ENCODE measurements at places on chromosomes 16 and 17.

- DNase-seq, result no peak
Observed at GRCh38 chr17:17060001-17060922, 18.0 kb downstream of the MPRIP start.

DNA sequence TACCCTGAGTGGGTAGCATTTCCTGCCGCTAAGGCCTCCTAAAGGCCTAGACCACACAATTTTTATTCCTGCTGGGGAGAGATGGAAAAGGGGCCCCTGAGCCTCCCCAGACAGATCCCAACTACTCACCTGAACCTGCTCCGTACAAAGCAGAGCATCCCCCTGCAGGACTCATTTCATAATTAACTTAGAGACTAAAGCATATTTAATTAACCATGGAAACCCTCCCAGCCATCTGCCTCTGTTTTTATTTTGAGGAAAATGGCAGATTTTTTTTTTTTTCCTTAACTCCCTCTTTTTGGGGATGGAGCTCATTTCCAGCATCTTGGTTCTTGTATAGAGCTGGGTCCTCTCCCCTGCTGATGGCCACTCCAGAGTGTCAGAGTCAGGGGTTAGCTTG is 96.5 kb upstream of the CRHR1 start:
- no peak for DNase-seq

- no peak for DNase-seq
Observed at GRCh38 chr16:86756882-86757703, 178.7 kb downstream of the FOXL1 start.

- peak; percentile 76 for DNase-seq
Observed at GRCh38 chr17:16873174-16874035, 98.5 kb downstream of the TNFRSF13B start.

DNA sequence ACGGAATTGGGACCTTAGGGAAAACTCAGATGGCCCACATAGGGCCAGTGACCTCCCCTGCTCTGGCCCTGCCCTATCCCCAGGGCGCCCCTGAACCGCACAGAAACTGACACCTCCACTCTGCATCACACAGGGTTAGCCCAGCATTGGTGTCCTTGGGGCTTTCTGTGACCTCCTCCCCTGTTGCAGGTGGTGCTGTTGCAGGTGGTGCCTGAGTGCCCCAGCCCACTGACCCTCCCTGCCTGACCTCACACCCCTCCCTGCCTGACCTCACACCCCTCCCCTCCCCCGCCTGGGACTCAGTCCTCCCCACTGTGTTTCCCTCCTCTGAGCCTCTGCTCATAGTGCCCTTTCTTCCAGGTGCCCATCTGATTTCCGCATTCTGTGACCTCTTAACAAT is 21.4 kb downstream of the TNFRSF13B start:
- no peak for DNase-seq

- no peak for DNase-seq
Observed at GRCh38 chr17:82376042-82376730, 4.6 kb downstream of the UTS2R start.

DNA sequence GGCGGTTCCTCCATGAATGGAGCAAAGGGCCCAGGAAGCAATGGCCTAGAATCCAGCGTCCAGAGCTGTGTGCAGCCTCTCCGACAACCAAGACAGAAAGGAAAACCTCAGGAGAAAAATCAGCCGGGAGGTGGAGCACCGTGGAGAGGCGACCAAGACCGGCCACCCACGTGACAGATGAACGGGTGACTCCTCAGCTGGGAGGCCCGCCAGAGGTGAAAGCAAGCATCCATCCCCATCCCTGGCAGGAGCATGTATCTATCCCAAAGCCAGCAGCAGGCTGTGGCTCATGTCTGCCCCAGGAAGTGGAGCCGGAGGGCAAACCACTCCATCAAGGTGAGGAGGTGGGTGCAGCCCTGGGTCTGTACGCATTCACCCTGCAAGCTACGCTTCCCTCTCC is 52.1 kb downstream of the FOXL1 start:
- DNase-seq, result no peak

DNA sequence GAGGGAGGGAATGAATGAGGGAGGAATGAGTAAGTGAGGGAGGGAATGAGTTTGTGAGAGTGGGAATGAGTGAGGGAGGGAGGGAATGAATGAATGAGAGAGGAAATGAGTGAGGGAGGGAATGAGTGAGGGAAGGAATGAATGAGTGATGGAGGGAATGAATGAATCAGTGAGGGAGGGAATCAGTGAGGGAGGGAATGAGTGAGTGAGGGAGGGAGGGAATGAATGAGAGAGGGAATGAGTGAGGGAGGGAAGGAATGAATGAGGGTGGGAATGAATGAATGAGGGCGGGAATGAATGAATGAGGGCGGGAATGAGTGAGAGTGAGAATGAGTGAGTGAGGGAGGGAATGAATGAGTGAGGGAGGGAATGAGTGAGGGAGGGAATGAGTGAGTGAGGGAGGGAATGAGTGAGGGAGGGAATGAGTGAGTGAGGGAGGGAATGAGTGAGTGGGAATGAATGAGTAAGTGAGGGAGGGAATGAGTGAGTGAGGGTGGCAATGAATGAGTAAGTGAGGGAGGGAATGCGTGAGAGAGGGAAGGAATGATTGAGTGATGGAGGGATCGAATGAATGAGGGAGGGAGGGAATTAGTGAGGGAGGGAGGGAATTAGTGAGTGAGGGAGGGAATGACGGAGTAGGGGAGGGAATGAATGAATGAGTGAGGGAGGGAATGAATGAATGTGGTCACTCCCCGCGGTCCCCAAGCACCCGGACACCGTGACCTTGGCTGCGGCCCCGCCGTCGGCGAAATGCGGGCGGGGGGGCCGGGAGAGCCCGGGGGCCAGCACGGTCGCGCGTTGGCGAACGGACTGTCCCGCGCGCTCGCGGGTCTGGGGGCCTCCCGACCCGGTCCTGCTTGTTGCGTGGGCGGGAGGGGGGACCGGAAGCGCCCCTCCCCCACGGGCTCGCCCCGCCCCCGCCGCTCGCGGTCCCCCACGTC is 1.1 kb upstream of the UBE2I start:
- DNase-seq, result no peak

GRCh38 chr17:63523253-63523855 is at the start of gene KCNH6:
Gene KCNH6, plus strand, starts transcription at chr17:63523358. Its CDS starts 56 bp downstream, at chr17:63523414.
- DNase-seq, result no peak

DNA sequence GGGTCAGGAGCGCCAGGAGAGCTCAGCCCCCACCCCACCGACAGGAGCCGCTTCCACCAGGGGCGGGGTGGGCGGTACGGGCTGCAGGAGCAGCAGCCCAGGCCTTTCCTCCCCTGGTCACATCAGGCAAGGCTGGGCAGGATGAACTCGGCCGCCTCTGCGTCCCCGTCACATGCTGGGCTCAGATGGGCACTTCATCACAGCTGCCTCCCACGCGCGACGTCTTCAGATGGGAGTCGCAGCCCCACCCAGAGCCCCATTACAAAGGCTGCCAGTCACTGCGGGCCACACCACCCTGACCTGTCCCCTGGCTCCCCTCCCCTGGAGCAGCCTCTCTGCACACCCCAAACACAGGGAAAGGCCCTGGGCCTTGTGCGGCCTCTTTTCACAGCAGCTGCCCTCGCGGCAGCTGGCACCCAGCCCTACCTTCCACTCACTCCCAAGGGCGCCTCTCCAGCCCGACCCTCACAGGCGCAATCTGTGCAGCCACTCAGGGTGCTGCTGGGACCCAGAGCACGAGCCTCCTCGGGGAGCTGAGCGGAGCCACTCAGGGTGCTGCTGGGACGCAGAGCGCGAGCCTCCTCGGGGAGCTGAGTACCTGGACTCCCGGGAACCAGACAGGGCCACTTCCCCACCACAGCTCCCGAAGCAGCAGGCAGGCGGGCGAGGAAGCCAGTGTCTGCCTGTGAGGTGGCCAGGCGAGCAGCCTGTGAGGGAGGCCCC is 4.7 kb downstream of the ZNF598 start:
- DNase-seq, result no peak

DNA sequence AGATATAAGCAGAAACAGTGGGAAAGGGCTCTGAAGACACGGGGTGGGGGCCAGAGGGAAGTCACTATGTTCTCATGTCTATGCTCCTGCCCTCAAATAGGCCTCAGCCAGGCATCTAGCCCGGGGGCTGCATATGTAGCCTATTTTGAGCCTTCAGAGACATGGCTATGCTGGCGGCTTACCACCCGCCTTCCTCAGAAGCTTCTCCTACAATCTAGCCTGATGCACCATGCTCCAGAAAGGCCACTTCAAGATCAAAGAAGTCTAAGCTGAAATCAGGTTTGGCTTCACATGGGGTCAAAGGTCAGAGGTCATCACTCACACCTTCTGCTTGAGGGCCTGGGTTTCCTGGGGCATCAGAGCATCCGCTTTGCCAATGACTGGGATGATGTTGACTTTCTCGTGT is 1.6 kb downstream of the SEPTIN1 start:
- no peak for DNase-seq

DNA sequence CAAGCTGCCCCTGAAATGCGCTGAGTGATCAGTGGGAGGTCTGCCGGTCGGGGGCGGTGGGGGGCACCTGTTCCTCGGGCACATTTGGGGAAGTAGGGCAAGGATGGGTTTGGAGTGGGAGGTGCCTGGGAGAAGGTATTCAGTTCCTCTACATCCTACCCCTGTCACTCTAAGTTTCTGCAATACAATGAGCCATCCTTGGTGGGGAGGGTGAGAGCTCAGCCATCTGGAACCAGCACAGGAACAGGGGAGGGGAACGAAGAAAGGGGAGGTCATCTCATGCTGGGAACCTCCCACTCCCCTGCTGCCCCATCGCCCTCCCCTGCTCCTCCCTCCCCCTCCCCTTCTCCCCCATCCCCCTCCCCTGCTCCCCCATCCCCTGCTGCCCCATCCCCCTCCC is 4.2 kb downstream of the DPH1 start:
- DNase-seq, result no peak

DNA sequence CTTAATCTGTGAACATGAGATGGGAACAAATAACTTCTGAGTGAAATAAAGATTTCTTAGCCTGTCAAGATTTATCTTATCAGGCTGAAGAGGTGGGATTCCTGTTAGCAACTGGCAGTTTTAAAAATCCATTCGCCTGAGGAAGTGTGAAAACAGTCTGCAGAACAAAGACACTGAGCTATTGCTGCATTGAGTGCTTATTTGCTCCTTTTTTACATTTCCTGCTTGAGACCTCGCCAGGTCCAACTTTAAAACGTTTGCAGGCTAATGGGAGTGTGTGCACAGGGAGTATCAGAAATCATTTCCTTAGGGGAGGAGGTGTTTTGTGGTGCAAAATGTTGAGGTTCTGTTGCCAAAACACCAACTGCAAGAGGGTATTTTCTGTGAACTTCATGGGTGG is 957.8 kb upstream of the RBFOX1 start:
- no peak for DNase-seq

DNA sequence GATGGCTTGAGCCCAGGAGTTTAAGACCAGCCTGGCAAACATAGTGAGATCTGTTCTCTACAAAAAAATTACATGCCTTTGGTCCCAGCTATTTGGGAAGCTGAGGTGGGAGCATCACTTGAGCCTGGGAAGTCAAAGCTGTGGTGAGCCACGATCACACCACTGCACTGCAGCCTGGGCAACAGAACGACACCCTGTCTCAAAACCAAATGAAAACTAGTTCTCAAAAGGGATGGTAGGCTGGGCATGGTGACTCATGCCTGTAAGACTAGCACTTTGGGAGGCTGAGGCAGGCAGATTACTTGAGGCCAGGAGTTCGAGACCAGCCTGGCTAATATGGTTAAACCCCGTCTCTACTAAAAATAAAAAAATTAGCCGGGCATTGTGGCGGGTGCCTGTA is 31.1 kb downstream of the PPM1D start:
- no peak for DNase-seq

DNA sequence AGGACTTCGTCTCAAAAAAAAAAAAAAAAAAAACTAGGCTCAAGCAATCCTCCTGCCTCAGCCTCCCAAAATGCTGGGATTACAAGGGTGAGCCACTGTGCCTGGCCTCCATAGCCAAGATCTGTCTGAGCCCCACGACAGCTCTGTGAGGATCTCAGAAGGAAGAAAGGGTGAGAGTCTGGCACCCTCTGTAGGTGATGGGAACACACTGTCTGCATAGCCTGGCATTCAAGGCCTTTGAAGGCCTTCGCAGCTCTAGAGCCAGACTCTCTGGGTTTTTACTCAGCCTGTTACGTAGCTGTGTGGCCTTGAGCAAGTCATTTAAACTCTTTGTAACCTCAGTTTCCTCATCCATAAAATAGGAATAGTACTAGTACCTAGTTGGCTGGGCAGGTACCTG is 6.3 kb upstream of the XPO6 start:
- peak; percentile 61 for DNase-seq

DNA sequence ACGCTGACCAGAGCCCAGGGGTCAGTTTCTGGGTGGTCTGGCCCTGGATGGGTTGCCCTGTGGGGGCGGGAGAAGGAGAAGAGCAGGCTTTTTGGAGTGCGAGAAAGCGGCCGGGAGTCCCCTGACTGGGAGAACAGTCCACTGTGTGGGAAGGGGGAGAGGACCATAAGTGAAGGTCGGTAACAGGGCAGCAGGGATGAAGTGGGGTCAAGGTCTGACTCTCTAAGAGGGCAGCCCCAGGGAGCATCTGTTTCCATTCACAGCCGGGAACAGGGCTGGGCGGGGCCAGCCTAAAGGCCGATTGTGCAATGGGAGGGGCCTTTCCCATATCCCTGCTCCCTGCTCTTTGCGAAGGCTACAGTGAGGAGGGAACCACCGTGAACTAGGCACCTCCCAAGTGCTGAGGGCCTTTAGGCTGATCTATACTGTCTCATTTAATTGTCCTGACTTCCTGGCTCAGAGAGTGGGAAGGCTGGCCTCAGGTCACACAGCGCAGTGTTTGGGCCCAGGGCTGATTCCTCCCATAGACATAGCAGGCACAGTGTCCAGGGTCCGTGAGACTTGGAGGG is 10.4 kb upstream of the WFDC1 start:
- peak; percentile 44 for DNase-seq
